ENCODE measurements at places on chromosomes 3 and 15. TPM values are rescaled to one million over a fixed set of nuclear protein-coding genes. Genes with fewer than 3 reads are reported as not detected.

- no peak overlapping the region for H3K27ac ChIP-seq
- H3K4me3 ChIP-seq: no peak overlapping the region
- DNase-seq: no peak
These were observed 327.7 kb downstream of the SATB1 start for GRCh38 chr3:18097473-18097872.

DNA sequence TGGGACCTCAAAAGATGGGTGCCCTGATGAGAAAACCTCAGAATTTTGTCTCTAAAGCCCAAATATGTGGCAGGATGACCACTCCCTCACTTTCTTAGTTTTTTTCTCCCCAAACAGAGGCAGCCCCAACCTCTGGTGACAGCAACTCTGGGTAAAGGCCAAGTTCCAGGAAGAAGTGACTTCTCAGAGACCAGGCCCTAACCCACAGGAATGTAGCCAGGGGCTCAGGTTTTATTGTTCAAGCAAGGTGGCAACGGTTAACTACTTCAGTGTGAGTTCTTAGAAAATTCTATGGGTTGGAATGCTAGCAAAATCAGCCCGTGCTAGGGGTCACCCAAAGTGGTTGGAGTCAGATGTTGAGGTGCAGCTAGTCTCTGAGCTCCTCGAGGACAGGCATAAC, 5.1 kb upstream of the DNAJA4 start:
- H3K4me1 ChIP-seq: no peaks in the 10 kb centered on the region
- no peak overlapping the region for H3K27ac ChIP-seq
- no peak for DNase-seq
- no peak overlapping the region for H3K4me3 ChIP-seq
- no peaks in the 10 kb centered on the region for H3K36me3 ChIP-seq

Gene RPP14
- 13.6 TPM for total RNA-seq

GRCh38 chr15:93109336-93110102, 20.5 kb upstream of the RGMA start:
- H3K36me3 ChIP-seq: no peaks in the 10 kb centered on the region
- no peaks in the 10 kb centered on the region for H3K4me1 ChIP-seq
- no peak for DNase-seq
- peaks cover 23% of the 10 kb centered on the region for H3K27me3 ChIP-seq
- no peak overlapping the region for H3K27ac ChIP-seq

DNA sequence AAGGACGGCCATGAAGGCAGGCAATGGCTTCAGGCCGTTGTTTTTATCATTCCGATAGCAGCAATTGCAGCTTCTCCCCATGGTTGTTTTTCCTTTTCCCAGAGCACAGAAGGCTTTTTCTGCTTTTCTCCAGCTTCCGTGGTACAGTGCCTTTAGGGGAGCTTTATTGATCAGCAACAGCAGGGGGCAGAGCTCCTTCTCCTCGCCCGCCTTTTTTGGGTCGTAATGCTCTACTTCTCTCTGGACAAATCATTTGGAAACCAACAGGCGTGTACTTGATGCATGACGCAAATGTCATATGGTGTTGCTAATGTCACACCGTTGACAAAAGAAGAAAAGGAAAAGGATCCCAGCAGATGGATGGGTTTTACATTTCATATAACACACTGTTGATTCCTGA, 79.7 kb upstream of the SNRK start:
- H3K36me3 ChIP-seq: no peaks in the 10 kb centered on the region
- no peaks in the 10 kb centered on the region for H3K4me1 ChIP-seq
- DNase-seq: no peak
- H3K4me3 ChIP-seq: no peak overlapping the region
- no peak overlapping the region for H3K27ac ChIP-seq

DNA sequence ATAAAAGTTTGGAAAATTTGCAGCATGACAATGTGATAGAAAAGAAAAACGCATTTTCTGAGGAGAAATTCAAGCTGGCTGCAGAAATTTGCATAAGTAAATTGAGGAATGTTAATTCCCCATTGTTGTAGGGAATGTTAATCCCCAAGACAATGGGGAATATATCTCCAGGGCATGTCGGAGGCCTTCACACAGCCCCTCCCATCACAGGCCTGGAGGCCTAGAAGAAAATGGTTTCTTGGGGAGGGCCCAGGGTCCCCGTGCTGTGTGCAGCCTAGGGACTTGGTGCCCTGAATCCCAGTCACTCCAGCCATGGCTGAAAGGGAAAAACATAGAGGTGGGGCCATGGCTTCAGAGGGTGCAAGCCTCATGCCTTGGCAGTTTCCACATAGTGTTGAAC, 101.1 kb downstream of the BOC start:
- H3K27me3 ChIP-seq: no peaks in the 10 kb centered on the region
- DNase-seq: no peak
- H3K4me1 ChIP-seq: no peaks in the 10 kb centered on the region
- peaks cover 5% of the 10 kb centered on the region for H3K36me3 ChIP-seq
- H3K27ac ChIP-seq: no peak overlapping the region
- H3K4me3 ChIP-seq: no peak overlapping the region

DNA sequence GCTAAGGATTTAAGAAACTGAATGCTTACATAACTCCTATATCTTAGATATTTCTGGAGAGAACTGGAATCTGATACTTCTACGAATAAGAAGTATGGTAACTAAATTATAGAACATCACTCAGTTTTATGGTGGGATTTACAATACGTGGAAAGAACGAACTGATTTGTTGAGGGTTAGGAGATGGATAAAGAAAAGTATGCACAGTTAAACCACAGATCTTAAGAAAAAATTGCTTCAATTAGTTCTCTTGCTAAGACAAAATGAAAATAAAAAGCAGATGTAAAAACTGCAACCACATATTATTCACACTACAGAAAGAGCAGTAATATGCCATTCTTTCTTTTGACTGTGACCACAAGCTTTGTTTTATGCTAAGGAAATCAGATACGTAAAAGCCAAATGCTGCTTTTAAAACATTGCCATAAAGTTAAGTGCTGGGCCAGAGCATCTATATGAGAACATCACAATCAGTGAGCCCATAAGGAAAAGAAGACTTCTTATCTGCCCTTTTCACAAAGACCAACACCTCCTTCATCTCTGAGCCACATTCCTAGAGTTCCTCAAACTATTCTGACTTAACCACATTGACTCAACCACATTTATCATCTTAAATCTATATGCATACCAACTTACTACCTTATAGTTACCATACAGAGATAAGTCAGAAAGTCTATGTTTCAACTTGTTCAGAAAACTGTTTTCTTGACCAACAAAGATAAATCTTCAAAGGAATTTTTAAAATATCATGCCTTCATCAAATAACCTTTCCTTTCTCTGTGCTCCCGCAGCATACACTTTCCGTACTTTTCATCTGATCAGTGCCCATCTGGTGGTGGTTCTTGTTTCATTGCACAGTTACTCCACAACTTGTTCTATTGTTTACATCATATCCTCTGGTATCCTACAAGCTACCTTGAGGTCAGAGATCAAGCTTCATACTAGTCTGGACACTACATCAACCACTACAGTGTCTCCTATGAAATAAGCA, 61.7 kb downstream of the FSIP1 start:
- H3K27ac ChIP-seq: no peak overlapping the region
- no peaks in the 10 kb centered on the region for H3K36me3 ChIP-seq
- no peak for DNase-seq
- no peak overlapping the region for H3K4me3 ChIP-seq
- H3K4me1 ChIP-seq: no peaks in the 10 kb centered on the region
- no peaks in the 10 kb centered on the region for H3K27me3 ChIP-seq

GRCh38 chr15:78933823-78934654, 10.8 kb downstream of the CTSH start:
- DNase-seq: peak; percentile 66
- H3K36me3 ChIP-seq: peaks cover 76% of the 10 kb centered on the region
- H3K4me1 ChIP-seq: peaks cover 29% of the 10 kb centered on the region

GRCh38 chr3:2303566-2303965, 204.9 kb downstream of the CNTN4 start:
- H3K4me1 ChIP-seq: no peaks in the 10 kb centered on the region
- DNase-seq: no peak
- H3K27ac ChIP-seq: no peak overlapping the region
- H3K27me3 ChIP-seq: no peaks in the 10 kb centered on the region

DNA sequence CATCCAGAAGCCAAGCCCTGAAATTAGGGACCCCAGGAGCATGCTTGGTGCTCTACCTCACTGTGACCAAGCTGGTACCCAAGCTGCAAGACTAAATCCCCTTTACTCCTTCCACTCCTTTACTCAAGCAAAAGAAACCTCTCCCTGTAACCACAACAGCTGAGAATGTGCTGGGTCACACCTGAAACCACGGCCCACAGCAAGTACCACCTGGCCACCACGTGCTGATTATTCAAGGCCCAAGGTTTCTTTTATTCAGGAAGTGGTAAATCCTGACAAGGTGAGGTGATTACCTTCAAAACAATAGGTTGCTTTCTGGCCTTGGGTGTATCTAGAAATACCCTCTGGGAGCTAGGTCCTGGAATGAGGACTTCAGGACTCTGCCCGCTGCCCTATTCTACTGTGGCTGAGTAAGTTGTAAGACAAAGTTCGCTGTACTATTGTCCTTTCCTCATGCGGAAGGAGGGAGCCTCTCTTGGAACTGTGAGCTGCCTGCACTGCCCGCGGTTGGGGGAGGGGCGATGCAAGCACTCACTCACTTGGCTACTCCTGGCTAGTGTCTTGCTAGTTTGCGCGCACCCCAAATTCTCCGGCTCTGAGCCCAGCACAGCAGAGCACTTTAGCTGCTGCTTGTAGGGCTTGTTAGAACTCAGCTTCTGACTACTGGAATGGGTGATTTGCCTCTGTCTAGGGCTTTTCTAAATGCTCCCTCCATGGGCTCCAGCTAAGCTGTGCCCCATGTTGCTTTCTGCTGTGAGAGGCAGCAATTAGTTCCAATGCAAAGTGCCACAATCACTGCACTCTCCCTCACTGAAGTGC, 487.1 kb upstream of the CNTN3 start:
- H3K27ac ChIP-seq: no peak overlapping the region
- H3K36me3 ChIP-seq: no peaks in the 10 kb centered on the region
- H3K4me1 ChIP-seq: no peaks in the 10 kb centered on the region

DNA sequence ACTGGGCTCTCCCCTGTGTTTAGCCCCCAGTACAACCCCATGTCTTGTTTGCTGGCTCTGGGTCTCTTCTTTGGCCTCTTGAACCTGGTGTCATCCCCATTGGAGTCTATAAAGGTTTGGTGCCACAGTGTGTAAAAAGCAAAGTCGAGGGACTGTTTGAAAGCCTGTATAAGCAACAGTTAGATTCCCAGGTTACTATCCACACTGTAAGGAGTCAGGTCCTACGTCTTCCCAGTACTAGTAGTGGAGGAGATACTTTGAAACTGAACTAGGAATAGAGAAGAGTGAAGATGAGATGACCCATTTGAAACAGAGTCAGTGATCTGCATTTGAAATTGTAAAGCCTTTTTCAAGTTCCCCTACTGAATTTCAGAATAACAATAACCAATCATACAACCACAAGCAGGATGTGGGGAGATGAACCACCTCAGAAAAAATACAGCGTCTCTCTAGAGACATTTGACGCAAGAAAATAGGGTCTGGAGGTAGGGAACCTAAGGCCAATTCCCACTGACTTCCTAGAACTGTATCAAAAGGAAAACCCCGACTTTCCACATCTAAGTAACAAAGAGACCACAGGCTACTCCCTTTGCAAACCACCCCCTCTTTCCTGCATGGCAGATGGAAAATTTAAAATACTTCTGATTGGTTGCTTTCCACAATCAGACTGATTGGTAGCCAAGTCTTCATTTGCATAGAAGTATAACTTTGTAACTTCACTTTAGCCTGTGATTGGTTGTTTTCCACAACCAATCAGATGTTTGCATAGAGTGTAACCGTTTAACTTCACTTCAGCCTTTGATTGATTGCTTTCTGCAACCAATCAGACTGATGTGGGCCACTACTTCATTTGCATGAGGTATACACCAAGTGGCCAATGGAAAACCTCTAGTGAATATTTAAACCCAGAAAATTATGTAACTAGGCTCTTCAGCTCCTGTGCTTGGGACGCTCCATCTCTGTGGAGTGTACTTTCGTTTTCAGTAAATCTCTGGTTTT, 49.9 kb upstream of the NEDD4 start:
- H3K36me3 ChIP-seq: no peaks in the 10 kb centered on the region
- no peaks in the 10 kb centered on the region for H3K4me1 ChIP-seq
- H3K27me3 ChIP-seq: no peaks in the 10 kb centered on the region

DNA sequence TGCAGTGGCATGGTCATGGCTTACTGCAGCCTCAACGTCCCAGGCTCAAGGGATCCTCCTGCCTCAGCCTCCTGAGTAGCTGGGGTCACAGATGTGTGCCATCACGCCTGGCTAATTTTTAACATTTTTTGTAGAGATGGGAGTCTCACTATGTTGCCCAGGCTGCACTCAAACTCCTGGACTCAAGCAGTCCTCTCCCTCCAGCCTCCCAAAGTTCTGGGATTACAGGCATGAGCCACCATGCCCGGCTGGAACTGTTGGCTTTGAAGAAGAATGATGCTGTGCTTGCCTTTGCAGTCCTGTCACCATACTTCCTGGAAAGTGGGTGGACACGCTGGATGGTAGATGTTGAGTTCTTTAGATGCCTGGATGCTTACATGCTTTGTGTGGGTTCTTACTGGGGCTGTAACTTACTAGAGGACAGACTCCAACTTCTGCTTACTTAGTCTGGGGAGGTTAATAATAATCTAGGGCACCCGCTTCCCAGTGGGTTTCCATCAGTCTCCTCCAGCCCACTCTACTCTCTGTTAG, 36.7 kb downstream of the IGF1R start:
- H3K27me3 ChIP-seq: no peaks in the 10 kb centered on the region
- H3K4me1 ChIP-seq: peaks cover 23% of the 10 kb centered on the region
- H3K4me3 ChIP-seq: no peak overlapping the region
- DNase-seq: no peak

GRCh38 chr15:62212741-62213140, 47.7 kb upstream of the C2CD4B start:
- H3K4me3 ChIP-seq: no peak overlapping the region
- no peaks in the 10 kb centered on the region for H3K27me3 ChIP-seq
- H3K4me1 ChIP-seq: no peaks in the 10 kb centered on the region
- H3K36me3 ChIP-seq: no peaks in the 10 kb centered on the region
- no peak overlapping the region for H3K27ac ChIP-seq

Gene EPB42
- total RNA-seq: not detected

GRCh38 chr3:132231633-132232032, 85.6 kb upstream of the ACP3 start:
- no peaks in the 10 kb centered on the region for H3K36me3 ChIP-seq
- no peak overlapping the region for H3K4me3 ChIP-seq
- no peak overlapping the region for H3K27ac ChIP-seq

- no peak for DNase-seq
- H3K27me3 ChIP-seq: no peaks in the 10 kb centered on the region
- no peak overlapping the region for H3K4me3 ChIP-seq
- H3K4me1 ChIP-seq: no peaks in the 10 kb centered on the region
- H3K27ac ChIP-seq: no peak overlapping the region
These were observed 23.0 kb downstream of the GSK3B start for GRCh38 chr3:120071259-120071658.

DNA sequence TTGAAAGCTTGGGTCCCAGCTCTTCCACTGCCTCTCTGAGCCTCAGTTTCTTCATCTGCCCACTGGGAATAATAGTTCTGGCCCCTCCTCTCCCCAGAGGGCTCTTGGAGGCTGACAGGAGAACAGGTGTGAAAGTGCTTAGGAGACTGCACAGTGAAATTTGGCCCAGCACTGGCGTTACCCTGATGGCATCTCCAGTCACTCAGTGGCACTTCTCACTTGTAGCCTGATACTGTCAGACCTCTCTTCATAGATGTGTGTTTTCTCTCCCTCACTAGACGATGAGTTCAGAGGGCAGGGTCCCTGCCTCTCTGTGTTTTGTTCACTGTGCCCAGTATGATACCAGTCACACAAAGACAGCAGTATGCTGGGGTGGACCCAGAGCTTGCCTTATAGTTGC, 22.2 kb upstream of the IGDCC3 start:
- no peak overlapping the region for H3K27ac ChIP-seq
- peaks cover 12% of the 10 kb centered on the region for H3K4me1 ChIP-seq
- H3K4me3 ChIP-seq: no peak overlapping the region
- peaks cover 29% of the 10 kb centered on the region for H3K27me3 ChIP-seq
- H3K36me3 ChIP-seq: no peaks in the 10 kb centered on the region
- no peak for DNase-seq
